ENCODE measurements at places on chromosomes 5 and 9. TPM values are rescaled to one million over a fixed set of nuclear protein-coding genes. Genes with fewer than 3 reads are reported as not detected.

DNA sequence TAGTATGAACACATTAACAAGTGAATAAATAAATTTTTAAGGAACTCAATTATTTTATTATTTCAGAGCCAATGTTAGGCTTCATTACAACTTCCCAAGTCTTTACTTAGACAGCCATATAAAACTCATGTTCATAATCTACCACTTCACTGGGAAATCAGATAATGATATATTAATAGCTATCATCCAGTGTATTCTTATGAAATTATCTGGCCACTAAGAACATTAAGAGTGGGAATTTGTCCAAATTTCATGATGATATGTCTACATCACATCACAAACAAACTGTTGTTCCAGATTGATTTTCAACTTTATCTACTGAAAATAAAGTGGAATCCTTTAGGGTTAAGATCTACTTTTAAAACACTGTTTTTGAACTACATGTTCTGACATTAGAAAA is 668.6 kb downstream of the EFNA5 start:
- DNase-seq = no peak

- peak; percentile 91 for DNase-seq
These were observed 35.6 kb downstream of the DAB2IP start for GRCh38 chr9:121686930-121687541.

The C9 gene
- not detected for total RNA-seq

DNA sequence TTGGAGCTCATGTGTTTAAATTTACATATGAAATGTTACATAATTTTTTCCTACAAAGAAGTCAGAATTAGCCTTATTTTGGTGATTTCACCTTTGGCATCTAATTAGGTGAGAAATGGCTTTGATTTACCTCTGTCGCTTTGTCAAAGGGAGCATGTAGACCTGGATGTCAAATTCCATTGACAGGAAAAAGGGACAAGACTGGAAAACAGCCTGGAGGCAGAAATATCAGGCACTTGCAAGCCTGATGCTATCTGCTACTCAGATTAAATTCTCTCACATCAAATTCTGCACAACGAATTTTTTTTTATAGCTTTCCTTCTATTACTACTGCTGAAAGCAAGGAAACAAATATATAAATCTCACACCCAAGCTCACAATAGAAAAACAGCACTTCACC is 54.1 kb upstream of the CTNND2 start:
- no peak for DNase-seq

- no peak for DNase-seq
These were observed 53.3 kb downstream of the AOPEP start for GRCh38 chr9:94779693-94780290.

DNA sequence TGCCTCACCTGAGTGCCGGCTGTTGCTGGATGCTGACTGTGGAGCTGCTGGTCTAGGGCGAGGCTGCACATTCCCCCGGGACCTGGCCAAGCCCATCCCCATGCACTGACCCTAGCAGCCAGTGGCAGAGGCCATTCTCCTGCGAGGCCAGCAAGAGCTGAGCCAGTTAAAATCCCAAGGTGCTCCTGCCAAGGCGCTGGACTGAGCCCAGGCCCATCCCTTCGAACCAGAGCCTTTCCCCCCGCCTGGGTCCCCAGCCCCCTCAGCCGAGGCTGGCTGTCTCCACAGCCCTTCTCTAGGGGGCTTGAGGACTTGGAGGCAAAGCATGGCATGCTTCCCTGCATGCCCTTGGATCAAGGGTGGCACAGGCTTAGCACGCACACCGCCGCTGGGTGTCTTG is 1.6 kb downstream of the ADAMTSL2 start:
- DNase-seq = peak; percentile 55

DNA sequence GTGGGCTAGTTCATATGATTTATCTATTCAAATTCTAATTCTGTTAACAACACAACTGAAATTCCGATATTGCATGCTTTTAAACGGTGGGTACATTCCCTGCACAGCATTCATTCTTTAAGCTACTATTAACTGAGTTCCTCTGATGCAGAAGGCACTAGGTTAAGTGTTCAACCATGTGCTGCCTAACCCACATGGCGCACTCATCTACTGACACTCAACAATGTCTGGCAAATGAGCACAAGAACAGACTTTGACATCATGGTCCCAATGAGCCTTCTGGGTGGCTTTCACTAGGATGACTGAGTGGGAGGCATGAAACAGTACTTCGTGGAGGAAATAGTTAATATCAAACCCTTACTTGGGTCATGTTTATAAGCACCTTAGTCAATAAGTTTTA is 10.2 kb downstream of the NREP start:
- no peak for DNase-seq

The CCDC171 gene
- total RNA-seq = 1.1 TPM

- DNase-seq = no peak
These were observed 46.9 kb upstream of the APC start for GRCh38 chr5:112690605-112691338.

The PCA3 gene
- not detected for total RNA-seq

DNA sequence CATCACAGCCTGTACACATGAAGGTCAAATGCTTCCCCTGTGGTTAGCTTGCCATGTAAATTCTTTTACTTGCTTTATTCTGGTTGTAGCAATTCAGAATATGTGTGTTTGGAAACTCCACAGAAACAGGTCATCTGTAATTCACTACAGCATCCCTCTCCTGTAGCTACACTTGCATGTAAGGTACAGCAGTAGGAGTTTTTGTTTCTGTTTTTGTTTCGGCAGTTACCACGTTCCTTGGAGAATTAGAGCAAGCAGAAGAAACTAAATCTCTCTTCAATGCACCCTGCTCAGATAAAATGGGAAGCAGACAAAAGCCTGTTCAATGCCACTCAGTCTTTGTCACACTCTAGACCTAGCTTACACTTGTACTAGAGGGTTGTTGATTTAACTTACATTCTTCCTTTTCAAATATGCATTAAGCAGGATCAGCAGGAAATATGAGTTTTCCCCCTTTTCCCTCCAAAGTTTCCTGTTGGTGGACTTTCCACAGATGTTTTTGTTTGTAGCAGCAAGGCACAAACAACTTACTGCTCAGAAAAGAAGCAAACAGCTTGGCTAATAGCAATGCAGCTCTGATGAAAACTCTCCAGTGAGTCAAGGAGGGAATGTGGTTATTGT is 80.9 kb downstream of the YIPF5 start:
- no peak for DNase-seq

The MVB12B gene
- 7.2 TPM for total RNA-seq

GRCh38 chr9:98101416-98101815 is 17.6 kb downstream of the TRIM14 start:
- DNase-seq = no peak

- no peak for DNase-seq
These were observed 131.5 kb upstream of the PANK3 start for GRCh38 chr5:168710706-168711105.

The GMCL2 gene
- not detected for total RNA-seq

GRCh38 chr5:122424132-122424531 is 112.1 kb downstream of the SNCAIP start:
- no peak for DNase-seq

DNA sequence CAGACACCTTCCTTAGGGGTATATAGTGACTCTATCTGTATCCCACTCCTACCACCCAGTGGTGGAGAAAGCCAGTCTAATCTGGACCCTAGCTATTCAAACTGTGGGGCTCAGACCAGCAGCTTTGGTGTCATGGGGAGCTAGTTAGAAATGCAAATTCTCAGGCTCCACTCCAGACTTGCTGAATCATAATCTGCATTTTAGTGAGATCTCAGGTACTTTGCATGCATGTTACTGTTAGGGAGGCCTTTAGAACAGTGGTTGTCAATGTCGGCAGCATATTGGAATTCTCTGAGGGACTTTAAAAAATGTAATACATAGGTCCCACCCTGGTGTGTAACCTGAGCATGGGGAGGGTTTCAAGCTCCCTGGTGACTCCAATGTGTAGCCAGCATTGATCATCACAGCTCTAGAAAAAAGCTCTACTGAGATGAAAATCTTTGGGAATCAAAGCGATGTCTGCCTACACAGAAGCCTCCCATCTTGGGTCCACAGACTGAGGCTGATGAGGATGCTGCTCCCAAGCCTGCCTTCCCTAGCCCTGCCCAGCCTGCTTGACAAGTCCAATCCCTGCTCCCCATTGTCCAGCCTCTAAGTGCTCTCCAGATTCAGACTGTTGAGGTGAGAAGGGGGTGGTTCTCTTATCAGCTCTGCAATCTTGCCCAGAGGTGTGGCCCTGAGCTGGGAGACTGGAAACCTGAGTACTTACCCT is 11.9 kb upstream of the GM2A start:
- DNase-seq = no peak

The MSMP gene
- not detected for total RNA-seq

GRCh38 chr5:107532169-107532878 is 138.4 kb downstream of the EFNA5 start:
- DNase-seq = no peak

GRCh38 chr9:92636627-92637026 is 33.3 kb downstream of the IPPK start:
- DNase-seq = no peak

DNA sequence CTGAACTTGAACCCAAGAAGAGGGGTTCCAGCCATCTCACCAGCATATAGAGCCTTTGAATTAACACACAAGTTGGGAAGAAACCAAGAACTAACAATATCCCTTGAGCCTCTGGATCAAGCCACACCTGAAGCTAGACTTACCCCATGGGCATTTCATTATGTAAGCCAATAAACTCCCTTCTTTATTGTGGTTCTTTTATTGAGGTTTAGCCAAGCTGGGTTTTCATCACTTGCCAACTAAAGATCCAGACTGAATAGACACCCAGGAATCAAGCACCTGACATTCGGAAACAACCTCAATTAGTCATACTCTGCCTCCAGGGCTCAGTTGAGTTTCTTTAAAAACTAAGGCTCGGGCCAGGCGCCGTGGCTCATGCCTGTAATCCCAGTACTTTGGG is 226.7 kb downstream of the AGTPBP1 start:
- DNase-seq = no peak

The TMEM252 gene
- total RNA-seq = not detected

The NACC2 gene
- total RNA-seq = 19.3 TPM

- DNase-seq = peak; percentile 2
These were observed 80.1 kb upstream of the DMAC1 start for GRCh38 chr9:7879551-7880245.

- no peak for DNase-seq
These were observed 12.4 kb downstream of the AP3S1 start for GRCh38 chr5:115854139-115854538.

GRCh38 chr9:24071716-24072115 is 245.7 kb upstream of the ELAVL2 start:
- DNase-seq = no peak

DNA sequence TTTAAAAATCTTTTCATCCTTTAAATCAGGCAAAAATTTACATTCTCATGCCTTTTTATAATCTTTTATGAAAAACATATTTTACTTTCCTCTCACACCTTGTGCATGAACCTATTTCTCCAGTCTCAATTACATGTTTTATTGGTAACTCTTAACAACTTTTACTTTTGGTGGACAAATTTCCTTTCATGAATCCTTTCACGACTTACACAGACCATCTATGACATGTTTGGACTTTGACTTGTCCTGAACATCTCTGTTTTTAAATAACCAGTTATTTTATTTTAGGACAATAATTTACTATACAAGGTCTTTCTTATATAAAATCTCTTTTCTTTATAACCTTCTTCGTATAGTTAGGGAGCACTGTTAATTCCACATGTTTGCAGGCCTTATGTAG is 26.5 kb upstream of the MTMR12 start:
- no peak for DNase-seq

- DNase-seq = no peak
These were observed 46.0 kb downstream of the SHB start for GRCh38 chr9:38022995-38023394.

GRCh38 chr9:34591917-34592866 is 2.7 kb upstream of the CNTFR start:
- peak; percentile 67 for DNase-seq

DNA sequence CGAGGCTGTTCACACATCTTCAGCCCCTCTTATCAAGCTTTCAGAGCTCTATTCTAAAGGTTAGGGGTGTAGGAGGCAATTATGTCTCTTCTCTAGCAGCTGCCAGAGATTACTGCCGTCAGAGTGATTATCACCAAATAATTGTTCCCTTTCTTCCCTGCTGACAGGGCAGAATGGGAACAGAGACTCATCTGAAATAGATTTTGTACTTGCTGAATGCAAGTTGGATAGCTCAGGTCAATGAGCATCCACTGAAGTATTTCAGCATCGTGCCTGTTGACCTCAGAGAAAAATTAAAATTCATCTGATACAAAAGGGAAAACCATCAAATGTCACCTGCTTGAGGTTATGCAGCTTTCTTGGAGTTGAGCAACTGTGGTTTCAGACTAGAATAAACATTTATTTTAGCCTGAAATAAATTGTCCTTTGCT is 213.7 kb upstream of the MAP3K1 start:
- DNase-seq = no peak

DNA sequence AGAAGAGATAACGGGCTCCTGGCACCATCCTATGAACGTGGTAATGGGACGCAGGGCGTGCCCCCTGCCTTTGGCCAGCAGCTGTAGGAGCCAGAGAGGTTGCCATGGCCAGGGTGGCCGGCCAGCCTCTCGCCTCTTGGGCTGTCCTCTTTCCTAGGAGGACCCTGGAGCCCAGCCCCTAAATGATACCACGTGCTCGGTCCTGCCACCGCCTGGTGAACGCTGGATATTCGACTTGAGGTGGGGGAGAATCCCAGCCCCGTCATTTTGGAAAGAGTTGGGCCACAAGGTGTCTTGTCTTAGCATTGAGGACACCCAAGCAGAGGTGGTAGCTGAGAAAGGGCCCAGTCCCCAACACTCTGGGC is 391 bp upstream of the NRG2 start:
- DNase-seq = peak; percentile 82

GRCh38 chr9:120568816-120569215 is 11.2 kb downstream of the CDK5RAP2 start:
- DNase-seq = no peak

- no peak for DNase-seq
These were observed 255.8 kb upstream of the PUM3 start for GRCh38 chr9:3099646-3100045.

DNA sequence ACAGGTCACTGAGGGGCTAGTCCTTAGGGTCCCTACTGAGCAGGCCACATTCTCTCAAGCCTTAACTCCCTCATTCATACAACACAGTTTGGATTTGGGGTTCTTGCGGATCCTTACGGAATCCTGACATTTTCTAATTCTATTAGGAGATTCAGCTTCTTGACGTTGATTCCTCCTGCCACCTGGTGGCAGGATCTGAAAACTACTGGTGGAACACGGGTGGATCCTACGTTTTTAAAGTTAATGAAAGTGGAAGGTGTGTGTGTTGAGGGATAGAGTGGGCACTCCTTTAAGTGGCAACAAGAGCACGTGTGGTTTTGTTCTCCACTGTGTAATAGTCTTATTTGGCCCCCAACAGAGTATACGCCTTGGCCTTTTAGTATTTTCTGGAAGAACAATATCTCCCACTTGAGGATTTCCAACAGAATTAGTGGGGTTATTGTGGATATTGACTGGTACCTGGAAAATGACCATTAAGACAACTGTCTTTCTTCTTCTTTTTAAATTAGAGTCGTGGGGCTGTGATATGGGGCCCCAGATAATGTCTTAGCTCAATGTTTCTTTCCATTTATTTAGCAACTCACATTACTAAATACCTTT is 25.2 kb downstream of the SLC28A3 start:
- DNase-seq = peak; percentile 39
